CD4-positive, alpha-beta T cell treated with Interleukin-2 at 100 ng/mL for 4 hours (primary cell): ENCODE measurements at places on chromosomes 7 and 10.

DNA sequence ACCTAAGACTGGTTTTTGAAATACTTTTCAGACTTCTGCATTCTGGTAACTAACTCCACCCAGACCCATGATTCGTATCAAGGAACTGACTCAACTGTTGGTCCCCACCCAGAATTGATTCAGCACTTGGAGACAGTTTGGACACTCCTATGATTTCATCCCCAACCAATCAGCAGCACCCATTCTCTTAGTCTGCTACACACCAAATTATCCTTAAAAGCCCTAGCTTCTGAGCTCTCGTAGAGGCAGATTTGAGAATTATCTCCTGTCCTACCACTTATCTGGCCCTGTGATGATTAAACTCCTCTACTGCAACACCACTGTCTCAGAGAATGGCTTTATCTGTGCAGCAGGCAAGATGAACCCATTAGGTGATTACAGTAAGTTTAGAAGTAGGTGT lies 7.7 kb upstream of the GSTO1 start:
- peak; percentile 26 for DNase-seq

DNA sequence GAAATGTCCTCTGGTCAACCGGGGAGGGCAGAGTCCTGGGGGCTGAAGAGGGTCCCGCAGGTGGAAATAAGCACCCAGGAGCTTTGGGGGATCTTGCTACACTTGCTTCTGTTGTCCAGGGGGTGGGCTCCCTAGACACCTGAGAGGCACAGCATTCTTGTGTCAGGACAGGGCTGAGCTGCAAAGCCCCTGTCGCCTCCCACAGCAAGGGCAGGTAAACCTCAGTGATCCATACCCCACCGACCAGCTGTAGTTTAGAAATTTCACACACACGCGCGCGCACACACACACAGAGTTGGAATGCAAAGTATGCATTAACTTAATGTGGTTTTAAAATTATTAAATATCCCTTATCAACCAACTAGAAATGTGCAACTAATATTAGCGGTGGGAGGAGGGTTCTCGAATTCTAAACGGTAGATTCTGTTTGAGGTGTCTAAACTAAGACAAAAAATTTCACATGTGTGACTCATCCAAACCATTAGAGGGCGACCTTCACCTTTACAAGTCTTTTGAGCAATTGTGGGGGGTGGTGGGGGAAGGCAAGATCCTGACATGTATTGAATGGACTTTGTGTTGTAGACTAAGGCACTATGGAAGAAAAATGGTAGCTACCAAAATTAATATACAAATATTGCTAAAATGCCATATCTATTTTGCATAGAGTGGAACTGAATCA lies 34.3 kb upstream of the PTF1A start:
- DNase-seq: no peak

GRCh38 chr10:73843261-73843660 lies 31.1 kb downstream of the CAMK2G start:
- DNase-seq: no peak

GRCh38 chr10:99611326-99611725 lies 8.9 kb downstream of the SLC25A28 start:
- no peak for DNase-seq

DNA sequence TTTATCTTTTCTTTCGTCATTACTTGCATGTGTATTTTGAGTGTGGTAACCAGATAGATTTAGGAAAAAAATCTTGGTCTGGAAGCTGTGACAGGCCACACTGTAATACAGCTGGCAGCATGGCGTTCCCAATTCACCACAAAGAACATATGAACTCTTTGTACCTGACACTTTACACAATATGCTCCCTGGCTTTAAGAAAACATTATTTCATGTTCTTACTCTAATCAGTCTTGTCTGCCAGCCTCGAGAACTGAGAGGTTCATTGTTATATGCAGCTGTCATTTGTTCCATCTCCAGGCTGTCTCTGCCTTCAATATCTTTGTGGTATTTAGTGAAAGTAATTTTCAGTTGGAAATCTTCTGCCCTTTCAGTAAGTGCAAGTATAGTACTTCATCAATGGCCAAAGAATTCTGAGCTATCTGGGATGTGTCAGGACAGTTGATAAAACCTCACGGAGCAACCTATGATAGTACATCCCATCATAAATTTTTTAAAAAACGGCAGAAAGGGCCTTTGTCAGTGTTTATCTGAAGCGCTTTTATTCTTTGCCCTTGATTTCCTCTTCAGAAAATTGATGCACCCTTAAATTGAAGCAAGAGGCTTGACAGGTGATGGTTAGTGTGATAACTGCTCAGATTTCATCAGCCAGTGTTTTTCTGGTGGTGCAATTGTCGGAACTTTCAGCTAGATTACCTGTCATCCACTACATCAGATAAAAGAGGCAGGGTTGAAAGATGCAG lies 146.3 kb upstream of the SP8 start:
- DNase-seq: no peak

DNA sequence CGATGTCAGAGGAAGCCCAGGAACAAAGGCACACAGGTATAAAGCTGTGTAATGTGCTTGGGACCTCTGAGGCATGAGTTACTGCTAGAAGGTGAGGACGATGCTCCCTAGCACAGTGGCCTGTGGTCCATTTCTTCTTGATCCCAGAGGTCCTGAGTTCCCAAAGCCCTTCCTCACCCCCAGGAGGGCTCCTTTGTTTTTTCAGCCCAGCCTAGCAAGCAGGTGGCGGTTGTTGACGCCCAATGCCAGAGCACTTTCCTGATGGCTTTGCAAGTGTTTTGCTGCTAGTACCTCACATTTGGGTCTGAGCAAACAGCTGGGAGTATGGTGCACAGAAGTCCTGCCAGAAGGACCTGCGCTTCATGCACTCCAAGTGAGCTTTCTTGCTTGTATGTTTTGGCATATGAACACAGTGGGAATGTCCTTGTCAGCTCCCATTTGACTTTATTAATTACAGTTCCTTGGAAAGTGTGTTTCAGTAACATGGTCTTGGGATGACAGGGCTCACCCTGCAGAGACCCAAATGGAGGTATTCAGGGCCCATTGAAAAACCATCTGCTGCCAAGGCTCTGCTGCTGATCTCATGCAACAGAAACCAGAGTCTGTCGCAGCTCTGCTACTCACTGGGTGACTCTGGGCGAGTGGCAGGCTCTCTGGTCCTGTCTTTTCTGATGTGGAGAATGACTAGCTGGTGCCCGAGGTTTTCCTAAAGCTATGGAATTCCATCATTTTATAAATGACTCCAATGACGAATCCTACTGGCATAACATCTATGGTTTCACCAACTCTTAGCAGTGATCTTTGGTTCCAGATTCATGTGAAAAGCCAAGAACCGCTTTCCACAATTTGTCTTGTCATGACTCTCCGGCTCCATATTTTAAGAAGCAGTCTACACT lies 134.9 kb downstream of the ARID5B start:
- no peak for DNase-seq

DNA sequence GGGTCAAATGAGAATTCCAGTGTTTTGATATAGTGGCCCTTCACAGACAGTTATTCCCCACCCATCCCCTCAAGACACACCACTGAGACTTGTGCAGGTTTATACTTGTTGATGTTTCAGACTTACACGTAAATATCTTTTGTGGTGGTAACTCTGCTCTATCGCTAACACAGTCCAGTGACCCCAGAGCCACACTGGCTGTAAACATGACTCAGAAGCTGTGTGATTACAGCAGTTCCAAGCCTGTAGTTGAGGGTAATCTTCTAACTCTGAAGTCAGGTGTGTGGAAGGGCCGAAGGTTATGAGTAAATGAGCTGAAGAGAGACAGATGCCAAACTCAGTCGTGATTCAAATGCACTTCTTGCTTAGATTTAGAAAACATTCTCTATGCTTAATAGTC lies 19.4 kb downstream of the NOBOX start:
- DNase-seq: no peak

DNA sequence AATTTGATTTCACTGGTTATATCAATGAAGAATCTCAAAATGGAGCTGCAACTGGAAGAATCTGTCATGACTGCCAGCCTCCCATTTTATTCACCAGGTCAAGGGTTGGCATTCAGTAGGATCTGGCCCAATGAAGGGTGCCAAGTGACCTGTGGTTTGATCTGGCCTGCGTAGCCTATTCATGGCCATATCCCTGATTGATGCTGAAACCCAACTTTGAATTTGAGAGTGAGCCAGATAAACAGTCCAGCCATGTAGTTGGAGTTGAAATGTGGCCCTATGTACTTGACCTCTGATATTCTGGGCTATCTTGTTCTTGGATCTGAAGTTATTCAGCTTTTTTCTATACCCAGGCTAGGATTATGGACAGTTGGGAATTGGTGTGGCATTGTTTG lies 1.5 kb downstream of the MKLN1 start:
- DNase-seq: no peak

DNA sequence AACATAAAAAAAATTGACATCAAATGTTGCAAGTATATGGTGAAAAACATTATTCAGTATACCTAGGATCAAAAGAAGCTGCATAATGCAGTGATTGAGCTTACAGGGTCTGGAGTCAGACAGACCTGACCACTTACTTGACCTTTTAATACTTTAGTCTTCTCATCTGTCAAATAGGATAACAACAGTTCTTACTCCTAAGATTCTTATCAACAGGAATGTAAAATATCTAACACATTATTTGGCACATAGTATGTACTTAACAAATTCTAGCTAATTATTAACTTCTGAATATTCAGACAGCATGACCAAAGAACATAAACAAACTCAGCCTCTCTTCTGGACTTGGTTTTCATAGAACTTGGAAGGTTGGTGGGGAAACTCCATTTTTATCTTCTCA lies 45.6 kb upstream of the PIP4K2A start:
- DNase-seq: no peak

GRCh38 chr7:38934051-38934450 lies 25.1 kb upstream of the VPS41 start:
- no peak for DNase-seq

DNA sequence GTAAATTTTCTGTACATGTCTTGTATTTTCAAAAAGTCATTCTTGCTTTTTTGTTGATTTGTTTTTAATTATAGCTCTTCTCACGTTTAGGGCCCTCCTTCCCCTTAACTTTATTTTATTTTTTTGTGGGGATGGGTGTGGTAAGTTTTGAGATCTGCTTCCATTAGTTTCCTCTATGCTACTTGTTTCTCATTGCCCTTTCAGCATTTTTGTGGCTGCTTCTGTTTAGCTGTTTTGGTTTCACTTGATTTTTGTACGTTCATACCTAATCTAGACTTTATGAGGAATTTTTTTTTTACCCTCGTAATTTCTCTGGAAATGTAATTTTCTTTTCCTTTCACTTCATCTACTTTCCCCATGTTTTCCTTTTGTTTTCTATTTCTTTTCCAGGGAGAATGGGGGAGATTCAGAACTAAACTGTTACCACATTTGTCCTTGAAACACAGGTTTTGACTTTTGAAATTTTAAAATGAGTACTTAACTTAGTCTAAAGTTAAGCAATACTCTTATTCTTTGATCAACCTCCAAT lies 80.8 kb downstream of the ATRNL1 start:
- no peak for DNase-seq

GRCh38 chr7:47783456-47784223 lies 164.6 kb downstream of the PKD1L1 start:
- no peak for DNase-seq

DNA sequence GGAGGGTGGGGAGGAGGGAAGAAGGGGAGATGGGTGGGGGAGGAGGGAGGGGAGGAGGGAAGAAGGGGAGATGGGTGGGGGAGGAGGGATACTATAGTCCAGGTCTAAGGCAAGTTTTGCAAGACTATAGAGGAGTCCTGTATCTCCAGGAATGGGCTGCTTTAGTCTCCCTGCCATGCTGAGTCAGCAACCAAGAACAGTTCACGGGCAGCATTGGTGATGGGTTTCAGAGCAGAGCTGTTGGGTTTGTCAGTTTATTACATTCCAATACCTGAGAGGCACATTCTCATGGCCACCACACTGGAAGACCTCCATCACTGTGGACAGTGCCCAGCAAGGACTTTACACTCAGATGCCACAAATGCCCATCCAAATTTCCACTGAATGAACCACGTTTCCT lies 212.7 kb downstream of the GRM8 start:
- DNase-seq: no peak

DNA sequence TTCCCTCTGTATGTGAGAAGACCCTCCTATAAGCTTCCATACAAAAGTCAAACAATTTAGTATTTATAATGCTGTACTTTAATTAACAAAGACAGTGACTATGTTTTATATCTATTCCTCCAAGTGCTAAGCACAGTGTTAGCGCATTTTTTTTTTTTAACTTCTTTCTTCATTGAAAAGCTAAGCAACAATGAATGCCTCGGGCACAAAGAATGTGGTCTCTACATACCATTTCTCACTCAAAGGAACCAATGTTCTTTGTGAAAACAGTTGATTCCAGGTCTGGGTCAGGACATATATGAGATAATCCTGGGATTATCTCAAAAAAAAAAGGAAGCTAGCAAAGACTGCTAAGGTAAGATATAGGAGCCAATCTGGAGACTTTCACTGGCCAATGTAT lies 26.2 kb upstream of the REEP3 start:
- DNase-seq: no peak

DNA sequence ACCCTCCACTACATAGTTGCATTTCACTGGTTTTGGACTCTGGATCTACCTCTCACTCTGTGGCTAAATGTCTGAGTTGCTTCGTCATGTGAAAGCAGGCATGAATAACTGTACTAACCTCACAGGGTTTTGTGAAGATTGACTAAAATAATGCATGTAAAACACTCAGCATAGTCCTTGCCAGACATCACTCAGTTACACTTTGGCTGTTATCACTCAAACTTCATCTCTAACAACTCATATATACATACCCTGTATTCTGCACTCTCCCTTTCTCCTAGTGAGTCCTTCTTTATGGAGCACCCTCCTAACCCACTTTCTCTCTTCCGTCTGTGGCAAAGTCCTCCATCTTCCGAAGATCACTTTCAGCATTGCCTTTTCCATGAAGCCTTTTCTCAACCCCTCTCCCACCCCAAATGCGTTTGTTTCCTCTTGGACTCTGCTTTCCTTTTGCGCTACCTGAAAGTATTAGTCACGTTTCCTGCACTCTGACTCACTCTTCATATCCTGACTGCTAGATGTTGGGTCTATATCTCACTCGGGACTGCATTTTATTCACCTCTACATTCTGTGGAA lies 72.6 kb downstream of the OSBPL3 start:
- DNase-seq: peak; percentile 66

DNA sequence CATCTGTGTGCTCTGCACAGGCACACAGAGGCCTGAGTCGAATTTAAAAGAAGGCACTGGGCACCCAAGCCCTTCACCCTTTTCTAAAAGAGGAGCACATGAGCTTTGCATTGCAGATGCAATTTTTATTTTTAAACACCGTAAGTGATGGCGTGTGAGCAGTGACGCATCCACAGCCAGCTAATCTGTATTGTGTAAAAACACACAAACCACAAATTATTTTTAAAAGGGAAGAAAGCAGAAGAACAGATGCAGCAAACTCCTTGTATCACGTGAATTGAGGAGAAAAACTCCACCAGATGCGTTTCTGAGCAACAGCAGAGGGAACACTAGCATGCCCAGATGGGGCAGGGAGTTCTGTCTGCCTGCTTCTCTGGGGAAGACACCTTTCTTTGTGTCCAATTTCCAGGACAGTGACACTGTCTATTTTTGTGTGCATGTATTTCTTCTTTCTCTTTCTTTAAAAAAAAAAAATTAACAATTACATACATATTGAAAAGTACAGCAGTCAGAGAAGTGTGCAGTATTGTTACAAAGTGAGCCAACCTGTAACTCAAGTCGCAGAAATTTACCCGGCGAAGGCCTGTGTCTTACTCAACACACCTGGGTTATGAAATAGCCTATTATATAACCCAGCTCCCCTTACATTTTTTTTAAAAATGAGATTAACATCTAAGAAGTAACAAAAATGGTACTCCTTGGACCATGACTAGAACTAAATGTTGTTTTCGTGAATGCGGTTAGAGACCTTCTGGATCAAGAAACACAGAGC lies 39.2 kb downstream of the EEPD1 start:
- no peak for DNase-seq

- DNase-seq: no peak
These were observed 3.6 kb downstream of the LRRC17 start for GRCh38 chr7:102916426-102916825.
